ENCODE measurements at places on chromosomes 7 and 10.

DNA sequence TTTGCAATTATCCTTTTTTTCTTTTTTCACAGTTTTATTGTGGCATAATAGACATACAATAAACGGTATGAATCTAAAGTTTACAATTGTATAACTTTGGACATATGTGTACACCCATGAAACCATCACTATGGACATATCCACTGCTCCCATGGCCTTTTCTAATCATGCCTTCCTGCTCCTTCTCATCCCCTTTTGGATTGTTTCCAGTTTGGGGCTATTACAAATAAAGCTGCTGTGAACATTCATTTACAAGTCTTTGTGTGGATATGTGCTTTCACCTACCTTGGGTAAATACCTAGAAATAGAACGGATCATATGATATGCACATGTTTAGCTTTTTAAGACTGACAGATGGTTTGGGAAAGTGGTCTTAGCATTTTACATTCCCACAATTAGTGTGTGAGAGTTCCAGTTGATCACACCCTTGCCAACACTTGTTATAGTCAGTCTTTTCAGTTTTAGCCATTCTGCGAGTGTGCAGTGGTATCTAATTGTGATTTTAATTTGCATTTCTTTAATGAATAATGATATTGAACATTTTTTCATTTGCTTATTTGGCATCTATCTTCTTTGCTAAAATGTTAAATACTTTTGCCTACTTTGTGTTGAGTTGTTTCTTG lies 120.9 kb upstream of the KAT6B start:
- H3K27ac ChIP-seq = no peak overlapping the region
- no peak for DNase-seq
- H3K27me3 ChIP-seq = no peaks in the 10 kb centered on the region
- no peaks in the 10 kb centered on the region for H3K36me3 ChIP-seq
- H3K4me3 ChIP-seq = no peak overlapping the region
- H3K4me1 ChIP-seq = no peaks in the 10 kb centered on the region

DNA sequence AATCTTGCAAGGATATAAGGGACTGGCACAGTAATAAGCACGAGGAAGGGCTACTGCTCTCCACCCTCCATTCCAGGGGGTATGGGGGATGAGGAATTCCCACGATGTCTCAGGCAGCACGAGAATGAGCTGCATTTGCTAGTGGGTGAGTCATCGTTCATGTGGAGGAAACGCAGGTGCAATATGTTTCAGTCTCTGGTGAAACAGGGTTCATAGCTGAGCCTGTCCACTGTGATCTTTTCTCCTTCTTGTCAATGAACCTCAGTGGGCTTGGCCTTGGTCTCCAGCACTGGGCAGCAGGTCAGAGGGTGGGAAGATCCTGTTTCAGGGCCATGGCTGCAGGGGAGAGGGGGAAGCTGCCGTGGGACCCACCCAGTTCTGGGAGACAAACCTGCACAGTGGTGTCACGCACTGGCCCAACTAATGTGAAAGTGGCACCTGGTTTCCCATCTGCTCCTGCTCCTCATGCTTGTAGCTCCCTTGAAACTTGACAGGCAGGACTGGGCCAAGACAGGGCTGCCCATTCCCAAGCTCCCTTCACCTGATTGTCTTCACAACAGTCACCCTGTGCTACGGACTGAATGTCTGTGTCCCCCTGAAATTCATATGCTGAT lies 181.9 kb downstream of the USP6NL start:
- H3K4me1 ChIP-seq = peaks cover 20% of the 10 kb centered on the region
- no peak overlapping the region for H3K4me3 ChIP-seq
- DNase-seq = no peak
- H3K36me3 ChIP-seq = no peaks in the 10 kb centered on the region
- no peak overlapping the region for H3K27ac ChIP-seq
- H3K27me3 ChIP-seq = no peaks in the 10 kb centered on the region

DNA sequence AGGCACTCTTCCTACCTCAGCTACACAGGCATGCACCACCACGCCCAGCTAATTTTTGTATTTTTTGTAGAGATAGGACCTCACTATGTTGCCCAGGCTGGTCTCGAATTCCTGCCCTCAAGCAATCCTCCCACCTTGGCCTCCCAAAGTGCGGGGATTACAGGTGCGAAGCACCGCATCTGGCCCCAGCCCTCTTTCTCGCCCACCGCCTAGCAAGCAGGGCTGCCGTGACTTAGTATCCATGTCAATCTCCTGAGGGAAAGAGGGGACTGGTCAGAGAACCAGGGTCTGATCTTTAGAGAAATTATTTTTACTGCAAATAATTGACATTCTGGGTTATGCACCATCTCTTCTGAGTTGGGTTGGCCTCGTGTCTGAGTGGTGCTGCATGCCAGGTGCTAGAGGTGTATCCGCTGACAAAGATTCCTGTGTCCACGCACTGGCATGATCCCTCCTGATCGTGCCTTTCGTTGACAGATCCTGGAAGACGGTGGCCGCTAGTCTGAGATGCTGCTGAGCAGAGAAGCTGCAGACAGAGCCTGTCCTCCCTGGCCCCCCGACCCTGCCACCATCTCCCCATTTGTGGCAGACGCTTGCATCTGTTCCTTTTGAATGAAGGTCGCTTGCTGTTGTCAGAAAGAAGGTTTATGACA lies 22.7 kb downstream of the WIPI2 start:
- no peaks in the 10 kb centered on the region for H3K27me3 ChIP-seq
- peaks cover 82% of the 10 kb centered on the region for H3K36me3 ChIP-seq
- no peak overlapping the region for H3K4me3 ChIP-seq
- no peaks in the 10 kb centered on the region for H3K4me1 ChIP-seq
- H3K27ac ChIP-seq = no peak overlapping the region
- no peak for DNase-seq

GRCh38 chr10:110511734-110512449 lies 14.2 kb downstream of the DUSP5 start:
- no peaks in the 10 kb centered on the region for H3K27me3 ChIP-seq
- no peaks in the 10 kb centered on the region for H3K4me1 ChIP-seq
- no peak overlapping the region for H3K27ac ChIP-seq
- no peak overlapping the region for H3K4me3 ChIP-seq
- DNase-seq = no peak

- H3K4me3 ChIP-seq = no peak overlapping the region
- no peak for DNase-seq
- peaks cover 16% of the 10 kb centered on the region for H3K27me3 ChIP-seq
- H3K36me3 ChIP-seq = no peaks in the 10 kb centered on the region
- no peaks in the 10 kb centered on the region for H3K4me1 ChIP-seq
Observed at GRCh38 chr10:43069211-43069515, 7.7 kb upstream of the RET start.

- no peaks in the 10 kb centered on the region for H3K36me3 ChIP-seq
- no peaks in the 10 kb centered on the region for H3K4me1 ChIP-seq
- DNase-seq = no peak
- no peak overlapping the region for H3K27ac ChIP-seq
- no peak overlapping the region for H3K4me3 ChIP-seq
Observed at GRCh38 chr10:260819-261429, 125.7 kb downstream of the ZMYND11 start.

DNA sequence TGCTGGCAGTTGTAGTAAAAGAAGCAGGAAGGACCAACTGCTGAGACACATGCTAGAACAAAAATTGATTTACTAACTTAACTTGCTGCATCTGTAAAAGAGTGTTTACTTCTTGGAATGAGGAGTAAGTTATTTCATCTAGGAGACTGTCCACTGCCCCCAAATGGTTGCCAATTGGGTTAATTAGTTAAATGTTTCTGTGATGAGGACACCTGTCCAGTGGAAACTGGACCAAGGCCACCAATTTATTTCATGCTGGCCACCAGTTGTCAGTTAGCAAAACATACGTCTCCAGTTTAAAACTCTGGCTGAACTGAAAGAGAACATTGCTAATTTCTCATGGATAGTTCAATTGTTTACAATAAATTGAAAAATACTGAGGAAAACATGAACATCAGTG lies 191.7 kb downstream of the PPP1R9A start:
- H3K27ac ChIP-seq = no peak overlapping the region
- DNase-seq = no peak
- no peaks in the 10 kb centered on the region for H3K4me1 ChIP-seq
- H3K27me3 ChIP-seq = no peaks in the 10 kb centered on the region
- no peak overlapping the region for H3K4me3 ChIP-seq

GRCh38 chr7:5210751-5211338 lies 20.8 kb downstream of the WIPI2 start:
- no peaks in the 10 kb centered on the region for H3K27me3 ChIP-seq
- H3K4me1 ChIP-seq = no peaks in the 10 kb centered on the region
- H3K36me3 ChIP-seq = peaks cover 64% of the 10 kb centered on the region
- no peak overlapping the region for H3K27ac ChIP-seq
- DNase-seq = no peak
- H3K4me3 ChIP-seq = no peak overlapping the region

DNA sequence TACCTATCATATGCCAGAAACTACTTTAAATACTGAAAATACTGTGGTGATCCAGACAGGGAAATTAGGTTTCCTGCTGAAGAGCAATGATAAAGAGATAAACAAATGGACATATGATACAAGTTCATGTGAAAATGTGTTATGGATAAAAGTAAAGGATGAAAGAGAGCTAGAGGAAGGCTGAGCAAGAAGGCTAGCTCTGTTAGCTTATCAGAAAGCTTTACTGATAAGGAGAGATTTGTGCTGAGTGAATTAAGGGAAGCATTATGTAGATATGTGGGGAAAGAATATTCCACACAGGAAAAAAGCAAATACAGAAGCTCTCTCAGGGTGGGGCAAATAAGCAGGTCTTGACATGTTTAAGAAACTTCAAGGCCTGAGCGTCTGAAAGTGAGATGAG lies 308.4 kb downstream of the HDAC9 start:
- H3K27ac ChIP-seq = no peak overlapping the region
- H3K4me3 ChIP-seq = no peak overlapping the region
- H3K27me3 ChIP-seq = no peaks in the 10 kb centered on the region
- H3K4me1 ChIP-seq = no peaks in the 10 kb centered on the region
